ENCODE measurements at places on chromosomes 1 and 21.
A peak's percentile ranks its signal among the peaks of the same experiment; 100 is the strongest.

DNA sequence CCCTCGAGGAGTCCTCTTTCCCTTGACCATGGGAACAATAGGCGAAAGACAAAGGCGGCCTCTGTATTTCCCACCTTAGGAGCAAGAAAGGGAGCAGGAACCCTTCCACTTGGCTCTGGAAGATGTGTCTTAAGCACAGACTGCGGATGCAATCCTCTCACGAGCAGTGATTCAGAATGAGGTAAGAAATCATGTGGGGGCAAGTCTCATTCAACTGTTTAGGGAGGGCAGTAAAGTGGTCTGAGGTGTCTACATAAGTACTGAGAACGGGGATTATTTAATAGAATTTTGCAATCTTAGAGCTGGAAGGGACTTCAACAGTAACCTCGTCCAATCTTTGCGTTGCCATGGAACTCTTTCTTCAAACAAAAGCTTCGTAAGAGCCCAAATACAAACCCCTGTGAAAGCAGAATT, 1.6 kb upstream of the DYRK3 start:
- DNase-seq = no peak

DNA sequence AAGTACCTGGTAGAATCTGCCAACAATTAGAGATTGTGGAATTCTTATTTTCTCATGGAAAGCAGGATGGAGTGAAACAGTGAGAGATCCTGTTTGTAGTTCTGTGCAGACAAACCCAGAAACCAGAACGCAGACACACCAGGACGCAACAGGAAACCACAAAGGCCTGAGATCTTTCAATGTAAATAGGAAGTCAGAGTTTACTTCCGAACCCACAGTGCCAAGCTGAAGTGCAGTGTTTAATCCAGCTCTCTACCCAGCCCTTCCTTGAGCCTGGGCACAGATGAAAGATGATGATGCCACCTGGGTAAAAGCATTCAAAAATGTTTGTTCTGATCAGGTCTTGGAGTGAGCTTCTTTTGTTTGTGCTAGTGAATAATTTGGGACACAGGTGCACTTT, 244.2 kb upstream of the HOOK1 start:
- DNase-seq = no peak

DNA sequence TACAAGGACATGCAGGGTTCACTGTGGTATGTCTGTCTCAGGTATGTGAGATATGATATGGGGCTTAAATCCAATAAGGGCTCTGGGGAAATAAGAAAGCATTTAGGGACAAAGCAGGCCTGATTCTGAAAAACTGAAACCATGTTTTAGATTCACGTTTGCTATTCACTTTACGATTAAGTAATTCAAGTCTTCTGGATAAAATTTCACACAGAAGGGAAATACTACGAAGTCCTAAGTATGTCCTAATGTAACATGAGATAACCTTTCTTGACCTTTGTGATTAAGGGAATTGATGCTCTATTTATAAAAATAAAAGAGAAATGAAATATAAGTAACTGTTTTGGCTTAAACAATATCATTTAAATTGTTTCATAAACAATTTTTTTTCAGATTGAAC, 55.4 kb downstream of the HNRNPR start:
- no peak for DNase-seq

GRCh38 chr1:151800830-151801229, 4.4 kb downstream of the LINGO4 start:
- DNase-seq = no peak

DNA sequence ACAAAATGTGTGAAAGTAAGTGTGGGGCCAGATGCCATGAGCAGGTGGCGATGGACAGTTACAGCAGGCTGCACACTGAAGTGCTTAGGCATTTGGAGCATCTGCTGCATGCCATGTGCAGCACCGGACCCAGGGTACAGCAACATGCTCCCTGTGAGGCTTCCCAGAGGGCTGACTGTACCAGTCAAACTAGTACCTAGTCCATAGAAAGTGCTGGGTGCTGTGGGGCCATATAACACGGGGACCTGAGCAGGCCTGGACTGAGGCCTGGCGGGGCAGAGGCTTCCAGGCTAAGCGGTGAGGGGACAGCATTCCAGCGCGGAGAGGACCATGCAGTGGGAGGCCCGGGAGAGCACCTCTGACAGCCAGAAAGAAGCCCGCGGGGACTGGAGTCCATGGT, 29.9 kb upstream of the PKP1 start:
- DNase-seq = peak; percentile 52
